ENCODE measurements at places on chromosomes 12 and 14.
A peak's percentile ranks its signal among the peaks of the same experiment; 100 is the strongest.

GRCh38 chr12:117907108-117907689, 61.6 kb downstream of the KSR2 start:
- H3K4me3 ChIP-seq = no peak overlapping the region
- no peaks in the 10 kb centered on the region for H3K36me3 ChIP-seq
- no peak for DNase-seq
- no peaks in the 10 kb centered on the region for H3K27me3 ChIP-seq

DNA sequence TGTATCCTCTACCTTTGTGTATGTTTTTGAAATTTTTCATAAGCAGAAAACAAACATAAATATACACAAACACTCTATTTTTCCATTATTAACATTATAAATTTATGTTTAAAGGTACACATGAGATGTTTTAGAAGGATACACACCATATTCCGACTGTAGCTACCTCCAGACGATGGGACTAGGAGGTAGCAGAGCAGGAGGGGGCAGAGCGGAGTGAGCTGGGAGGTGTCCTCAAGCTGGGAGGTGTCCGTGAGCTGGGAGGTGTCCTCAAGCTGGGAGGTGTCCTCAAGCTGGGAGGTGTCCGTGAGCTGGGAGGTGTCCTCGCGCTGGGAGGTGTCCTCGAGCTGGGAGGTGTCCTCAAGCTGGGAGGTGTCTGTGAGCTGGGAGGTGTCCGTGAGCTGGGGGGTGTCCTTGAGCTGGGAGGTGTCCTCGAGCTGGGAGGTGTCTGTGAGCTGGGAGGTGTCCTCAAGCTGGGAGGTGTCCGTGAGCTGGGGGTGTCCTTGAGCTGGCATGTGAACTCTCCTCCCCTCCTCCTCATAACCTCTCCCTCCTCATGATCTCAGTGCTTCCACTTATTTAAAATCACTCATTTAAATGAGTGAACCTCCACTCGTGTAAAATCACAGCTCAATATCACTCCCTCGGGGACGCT, 346.9 kb upstream of the SFSWAP start:
- H3K4me3 ChIP-seq = no peak overlapping the region
- no peak overlapping the region for H3K27ac ChIP-seq
- H3K4me1 ChIP-seq = no peaks in the 10 kb centered on the region
- H3K27me3 ChIP-seq = peaks cover 4% of the 10 kb centered on the region
- no peaks in the 10 kb centered on the region for H3K36me3 ChIP-seq
- DNase-seq = no peak

GRCh38 chr14:89616425-89616824, 199.4 kb upstream of the FOXN3 start:
- peak overlapping the region; percentile 95 for H3K27ac ChIP-seq
- no peak for DNase-seq

DNA sequence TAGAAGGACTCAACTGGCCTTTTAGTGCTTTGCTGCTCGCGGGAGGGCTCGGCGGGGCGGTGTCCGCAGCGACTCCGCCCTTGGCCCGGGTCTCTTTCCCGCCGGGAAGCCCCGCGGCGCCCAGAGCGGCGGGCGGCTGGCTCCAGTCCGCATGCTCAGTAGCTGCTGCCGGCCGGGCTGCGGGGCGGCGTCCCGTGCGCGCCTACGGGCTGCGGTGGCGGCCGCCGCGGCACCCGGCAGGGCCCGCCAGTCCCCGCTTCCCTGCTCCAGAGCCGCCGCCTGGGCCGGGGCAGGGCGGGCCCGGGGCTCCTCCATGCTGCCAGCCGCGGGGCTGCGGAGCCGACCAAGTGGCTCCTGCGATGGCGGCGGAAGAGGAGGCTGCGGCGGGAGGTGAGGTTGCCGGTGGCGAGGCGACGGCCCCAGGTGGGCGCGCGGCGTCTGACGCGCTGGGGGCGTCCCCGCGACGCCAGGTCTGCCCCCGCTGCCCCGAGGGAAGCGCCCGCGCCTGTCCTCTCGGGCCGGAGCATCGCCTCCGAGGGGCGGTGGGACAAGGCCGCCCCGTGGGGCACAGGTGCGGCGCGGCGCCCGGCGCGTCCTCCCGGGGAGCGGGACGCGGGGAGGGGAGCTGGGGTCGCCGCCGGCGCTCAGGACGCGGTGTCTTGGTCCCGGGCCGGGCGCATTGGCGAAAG, at the start of gene BMAL2:
TSS of gene BMAL2 (plus strand) at position 123 of the 689 bp plus-strand sequence. CDS start at position 360, 237 bp downstream.
- peak within 1 kb of the TSS; percentile 93 for H3K4me3 ChIP-seq
- peak; percentile 58 for DNase-seq
- H3K4me1 ChIP-seq = peaks cover 55% of the 10 kb centered on the region
- peaks cover 2% of the 10 kb centered on the region for H3K36me3 ChIP-seq
- H3K27me3 ChIP-seq = no peaks in the 10 kb centered on the region
- peak within 1 kb of the TSS; percentile 80 for H3K27ac ChIP-seq

DNA sequence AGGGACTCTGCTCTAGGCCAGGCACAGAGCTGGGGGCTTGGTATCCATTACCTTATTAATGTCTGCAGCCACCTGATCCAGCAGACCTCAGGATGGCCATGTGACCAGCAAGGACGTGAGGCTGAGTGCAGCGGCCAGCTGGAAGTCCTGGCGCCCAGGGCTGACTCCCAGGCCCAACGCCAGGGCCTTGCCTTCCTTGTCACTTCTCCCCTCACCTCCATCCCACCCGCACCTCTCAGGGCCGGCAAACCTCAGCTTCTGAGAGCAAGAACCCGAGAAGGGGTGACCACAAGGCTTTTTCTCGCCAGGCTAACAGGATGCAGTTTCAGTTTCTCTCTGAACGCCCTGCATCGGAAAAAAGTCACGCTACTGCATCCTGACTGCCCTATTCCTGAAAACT, 15.4 kb downstream of the RAB35 start:
- H3K27ac ChIP-seq = peak overlapping the region; percentile 67
- H3K36me3 ChIP-seq = peaks cover 62% of the 10 kb centered on the region
- H3K27me3 ChIP-seq = no peaks in the 10 kb centered on the region
- DNase-seq = peak; percentile 37
- H3K4me3 ChIP-seq = peak overlapping the region; percentile 49

DNA sequence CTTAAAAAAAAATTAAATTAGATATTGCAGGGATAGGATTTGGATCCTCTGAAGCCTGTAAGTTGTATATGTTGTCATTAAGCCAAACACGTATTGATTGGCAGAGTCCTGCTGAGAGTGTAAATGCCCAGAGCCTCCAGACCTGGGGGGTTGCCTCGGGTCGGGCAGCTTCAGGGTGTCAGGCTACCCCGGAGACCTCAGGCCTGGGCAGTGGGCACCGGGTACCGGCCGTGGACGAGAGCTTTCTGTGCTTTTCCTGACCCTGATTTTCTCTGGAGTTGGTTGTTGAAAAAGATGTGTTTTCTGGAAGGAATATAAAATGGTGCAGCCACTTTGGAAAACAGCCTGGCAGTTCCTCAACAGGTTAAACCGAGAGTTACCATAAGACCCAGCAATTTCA, 96.1 kb downstream of the DNAH10 start:
- peaks cover 8% of the 10 kb centered on the region for H3K27me3 ChIP-seq
- no peak for DNase-seq
- H3K4me1 ChIP-seq = no peaks in the 10 kb centered on the region
- no peak overlapping the region for H3K4me3 ChIP-seq
- no peak overlapping the region for H3K27ac ChIP-seq
- no peaks in the 10 kb centered on the region for H3K36me3 ChIP-seq

GRCh38 chr14:76077340-76077739, 74.4 kb upstream of the GPATCH2L start:
- DNase-seq = no peak
- no peak overlapping the region for H3K27ac ChIP-seq
- no peaks in the 10 kb centered on the region for H3K27me3 ChIP-seq
- H3K36me3 ChIP-seq = no peaks in the 10 kb centered on the region
- H3K4me3 ChIP-seq = no peak overlapping the region
- H3K4me1 ChIP-seq = no peaks in the 10 kb centered on the region

DNA sequence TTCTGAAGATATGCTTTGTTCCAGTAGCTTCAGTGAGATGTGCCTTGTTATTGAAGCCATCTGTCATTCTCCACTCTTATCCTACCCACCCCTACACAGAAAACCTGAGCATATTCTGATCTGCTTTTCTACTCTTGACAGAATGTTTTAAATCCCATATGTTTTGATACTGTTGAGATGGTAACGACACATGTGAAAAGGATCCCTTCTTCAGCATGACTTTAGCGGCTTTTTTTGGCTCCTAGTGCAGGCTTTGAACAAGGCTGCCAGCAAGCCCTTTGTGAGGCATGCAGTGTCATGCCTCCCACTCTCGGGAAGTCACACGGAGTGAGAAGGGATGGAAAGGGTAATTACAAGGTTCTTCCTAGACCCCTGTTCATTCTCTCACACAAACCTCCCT, 228.8 kb upstream of the RGS6 start:
- H3K4me1 ChIP-seq = peaks cover 35% of the 10 kb centered on the region
- H3K27ac ChIP-seq = no peak overlapping the region
- H3K27me3 ChIP-seq = no peaks in the 10 kb centered on the region
- no peak overlapping the region for H3K4me3 ChIP-seq
- DNase-seq = no peak

DNA sequence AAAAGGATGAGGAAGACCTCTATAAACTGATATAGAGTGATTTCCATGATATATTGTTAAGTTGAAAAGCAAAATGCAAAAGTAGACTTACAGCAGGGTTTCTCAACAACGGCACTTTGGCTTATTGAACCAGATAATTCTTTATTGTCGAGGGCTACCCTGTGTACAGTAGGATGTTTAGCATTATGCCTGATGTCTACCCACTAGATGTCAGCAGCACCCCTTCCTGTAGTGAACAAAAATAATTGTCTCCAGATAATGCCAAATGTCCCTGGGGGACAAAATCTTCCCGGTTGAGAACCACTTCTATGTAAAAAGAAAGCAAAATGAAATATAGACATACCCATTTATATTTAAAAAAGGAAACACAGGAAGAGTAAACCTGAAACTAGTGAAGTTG, 32.4 kb downstream of the ABCD2 start:
- H3K27ac ChIP-seq = no peak overlapping the region
- peak; percentile 18 for DNase-seq

DNA sequence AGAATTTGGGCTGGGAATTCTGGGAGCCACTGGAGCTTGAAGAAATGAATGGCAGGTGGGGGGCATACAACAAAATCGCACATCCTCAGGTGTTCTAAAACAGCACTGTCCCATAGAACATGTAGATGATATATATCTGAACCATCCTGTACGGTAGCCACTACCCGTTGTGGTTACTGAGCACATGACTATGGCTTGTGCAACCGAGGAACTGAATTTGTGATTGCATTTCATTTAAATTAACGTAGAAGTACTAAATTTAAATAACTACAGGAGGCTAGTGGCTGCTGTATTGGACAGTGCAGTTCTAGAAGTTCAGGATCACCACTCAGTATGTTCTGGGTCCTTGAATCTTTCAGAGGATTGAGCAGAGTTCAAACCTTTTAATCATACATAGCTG, 172.4 kb downstream of the PHETA1 start:
- no peak overlapping the region for H3K4me3 ChIP-seq
- peaks cover 21% of the 10 kb centered on the region for H3K27me3 ChIP-seq
- peaks cover 4% of the 10 kb centered on the region for H3K4me1 ChIP-seq
- H3K27ac ChIP-seq = no peak overlapping the region

DNA sequence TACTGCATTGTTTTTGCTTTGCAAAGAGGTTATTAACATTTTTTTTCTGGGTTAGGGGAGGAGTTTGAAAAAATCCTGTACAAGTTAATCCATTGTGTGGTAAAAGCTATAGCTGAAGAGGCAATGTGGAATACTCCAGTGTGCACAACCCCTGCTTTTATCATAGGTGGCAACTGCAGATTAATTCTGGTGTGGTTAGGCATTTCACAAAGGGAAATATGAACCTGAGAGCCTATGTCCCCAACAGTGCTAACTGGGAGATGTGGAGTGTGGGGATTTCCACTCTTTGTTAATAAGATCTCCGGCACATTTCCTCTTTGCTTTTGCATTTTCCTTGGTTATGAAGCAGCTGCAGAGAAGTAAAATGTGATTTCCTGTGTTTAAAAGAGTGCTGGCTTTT, 33.6 kb downstream of the PRORP start:
- H3K27me3 ChIP-seq = no peaks in the 10 kb centered on the region
- H3K36me3 ChIP-seq = peaks cover 47% of the 10 kb centered on the region
- no peak for DNase-seq
- H3K27ac ChIP-seq = peak overlapping the region; percentile 47

DNA sequence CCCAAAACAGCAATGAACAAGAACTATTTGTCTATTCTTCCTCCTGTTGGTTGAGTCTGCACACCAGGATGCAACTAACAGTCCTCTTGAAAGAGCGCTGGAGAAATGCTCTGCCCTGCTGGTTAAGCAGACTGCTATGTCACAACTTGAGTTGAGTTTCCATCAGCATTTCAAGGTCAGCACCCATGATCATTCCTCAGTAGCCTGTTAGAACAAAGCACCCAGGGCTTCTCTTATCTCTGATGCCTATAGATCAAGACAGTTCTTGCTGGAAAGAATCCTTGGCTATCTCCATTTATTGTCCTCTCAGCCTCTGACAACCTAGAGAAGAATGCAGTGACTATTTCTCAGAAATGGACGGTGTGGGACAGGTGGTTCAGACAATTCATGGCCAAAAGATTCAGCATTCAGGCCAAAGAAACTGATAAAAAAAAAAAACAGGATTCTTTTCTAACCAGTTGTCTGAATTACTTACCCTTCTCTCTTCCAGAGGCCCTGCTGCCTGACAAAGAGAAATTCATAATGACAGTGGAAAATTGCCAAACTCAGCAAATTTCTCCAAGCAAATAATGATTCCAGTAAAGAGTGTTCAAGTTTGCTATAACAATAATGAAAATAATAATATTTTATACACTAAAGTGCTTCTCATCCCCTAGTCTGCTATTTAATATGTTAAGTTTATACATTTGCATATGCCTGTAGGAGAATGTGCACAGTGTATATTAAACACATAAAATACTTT, 306.7 kb downstream of the EMP1 start:
- no peak overlapping the region for H3K27ac ChIP-seq
- H3K4me3 ChIP-seq = no peak overlapping the region
- DNase-seq = no peak
- H3K4me1 ChIP-seq = no peaks in the 10 kb centered on the region

DNA sequence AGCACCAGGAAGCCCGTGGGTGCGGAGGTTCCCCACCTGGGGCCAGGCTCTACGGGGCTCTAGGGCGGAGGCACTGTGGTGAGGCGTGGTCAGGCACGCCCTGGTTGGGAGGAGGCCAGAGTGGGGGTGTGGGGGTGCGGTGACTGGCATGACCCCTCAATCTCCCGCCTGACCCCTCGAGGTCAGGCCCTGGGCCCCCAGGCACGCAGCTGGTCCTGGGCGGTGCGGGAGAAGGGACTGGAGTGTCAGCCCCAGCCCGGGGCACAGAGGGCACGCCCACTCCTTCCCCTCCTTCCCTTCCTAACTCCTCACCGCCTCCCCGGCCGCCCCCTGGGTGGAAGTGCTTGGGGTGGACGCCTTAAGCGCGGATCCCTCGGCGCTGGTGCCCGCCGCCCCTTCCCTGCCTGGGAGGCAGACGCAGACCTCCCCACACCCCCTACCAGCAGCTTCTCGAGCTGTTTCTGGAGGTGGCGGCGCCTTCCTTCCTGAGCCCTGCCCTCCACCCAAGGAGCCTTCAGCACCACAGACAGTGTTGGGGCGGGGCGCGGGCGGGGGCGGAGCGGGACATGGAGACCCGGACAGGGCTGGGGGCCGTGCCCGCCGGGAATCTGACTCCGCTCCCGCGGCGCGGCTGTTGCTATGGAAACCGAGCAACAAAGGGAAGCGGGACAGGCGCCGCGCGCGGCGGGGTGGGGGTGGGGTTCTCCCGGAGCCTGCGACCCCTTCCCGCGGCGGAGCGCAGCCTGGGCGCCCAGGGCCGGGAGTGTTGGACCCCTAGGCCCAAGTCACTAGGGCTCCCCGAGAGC, 741 bp upstream of the CRIP2 start:
- peak; percentile 84 for DNase-seq
- H3K4me3 ChIP-seq = peak overlapping the region; percentile 71
- H3K4me1 ChIP-seq = peaks cover 11% of the 10 kb centered on the region
- peaks cover 5% of the 10 kb centered on the region for H3K36me3 ChIP-seq
- no peak overlapping the region for H3K27ac ChIP-seq
